ENCODE measurements at places on chromosomes 2 and 18.

DNA sequence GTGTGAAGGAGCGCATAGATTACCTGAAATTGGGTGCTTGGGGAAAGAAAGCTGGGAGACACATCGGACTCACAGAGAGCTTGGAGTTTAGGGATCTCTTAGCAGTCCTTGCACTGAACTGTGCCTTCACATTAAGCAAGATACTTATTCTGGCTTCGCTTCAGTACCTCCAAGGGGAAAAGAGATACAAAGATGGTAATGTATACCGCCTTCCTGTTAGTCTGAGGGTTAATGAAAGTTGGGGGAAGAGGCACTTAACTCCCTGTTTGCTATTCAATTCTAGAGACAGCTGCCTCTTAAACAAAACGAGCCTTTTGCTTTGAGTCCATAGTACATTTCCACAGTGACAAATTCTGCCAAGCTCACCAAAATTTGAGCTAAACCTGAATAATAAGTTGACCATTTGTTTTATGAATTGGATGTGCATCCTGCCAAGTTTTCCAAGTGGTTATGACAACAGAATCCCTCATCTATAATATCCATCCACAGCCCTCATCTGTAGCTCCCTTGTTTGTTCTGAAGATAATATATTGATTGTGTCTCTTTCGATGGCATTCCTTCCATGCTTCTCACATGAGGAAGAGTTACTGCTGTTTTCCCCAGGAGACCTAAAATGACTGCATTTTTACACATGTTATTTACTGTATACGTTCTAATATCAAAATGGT is 287.1 kb upstream of the ATP5MC3 start:
- DNase-seq, result no peak

DNA sequence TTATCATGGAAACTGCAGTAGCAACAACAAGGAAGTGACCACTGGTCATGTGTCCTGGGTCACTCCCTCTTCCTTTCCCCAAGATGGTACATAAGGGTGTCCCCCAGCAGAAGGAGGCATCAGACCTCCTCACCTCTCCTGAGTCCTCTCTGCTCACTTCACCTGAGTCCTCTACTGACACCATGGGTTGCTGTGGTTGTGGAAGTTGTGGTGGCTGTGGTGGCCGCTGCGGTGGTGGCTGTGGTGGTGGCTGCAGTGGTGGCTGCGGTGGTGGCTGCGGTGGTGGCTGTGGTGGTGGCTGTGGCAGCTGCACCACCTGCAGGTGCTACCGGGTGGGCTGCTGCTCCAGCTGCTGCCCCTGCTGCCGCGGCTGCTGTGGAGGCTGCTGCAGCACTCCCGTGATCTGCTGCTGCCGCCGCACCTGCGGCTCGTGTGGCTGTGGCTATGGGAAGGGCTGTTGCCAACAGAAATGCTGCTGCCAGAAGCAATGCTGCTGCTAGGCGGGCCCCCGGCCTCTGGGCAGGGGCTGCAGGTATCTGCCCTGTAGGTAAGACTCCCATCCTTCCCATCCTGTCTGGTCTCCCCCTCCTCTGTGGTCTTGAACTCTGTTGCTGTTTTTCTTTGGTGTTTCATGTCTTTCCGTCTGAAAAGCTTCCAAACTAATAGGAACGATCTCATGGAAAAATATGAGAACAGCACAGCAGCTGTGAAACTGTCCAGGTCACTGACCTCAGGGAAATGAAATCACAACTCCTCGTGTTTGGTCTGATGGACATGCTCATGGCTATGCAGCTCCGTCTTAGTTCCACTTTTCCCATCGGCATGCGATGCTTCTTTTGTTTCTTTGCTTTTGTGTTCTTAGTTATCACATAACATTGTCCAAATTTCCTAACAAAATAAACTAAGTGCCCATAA is at the start of gene SCYGR4:
Gene SCYGR4 (plus strand): TSS at position 183 of the 915 bp plus-strand sequence. CDS start 0 bp downstream, at position 183.
- no peak for DNase-seq

GRCh38 chr18:79186649-79187048 is 117.5 kb downstream of the ATP9B start:
- no peak for DNase-seq

DNA sequence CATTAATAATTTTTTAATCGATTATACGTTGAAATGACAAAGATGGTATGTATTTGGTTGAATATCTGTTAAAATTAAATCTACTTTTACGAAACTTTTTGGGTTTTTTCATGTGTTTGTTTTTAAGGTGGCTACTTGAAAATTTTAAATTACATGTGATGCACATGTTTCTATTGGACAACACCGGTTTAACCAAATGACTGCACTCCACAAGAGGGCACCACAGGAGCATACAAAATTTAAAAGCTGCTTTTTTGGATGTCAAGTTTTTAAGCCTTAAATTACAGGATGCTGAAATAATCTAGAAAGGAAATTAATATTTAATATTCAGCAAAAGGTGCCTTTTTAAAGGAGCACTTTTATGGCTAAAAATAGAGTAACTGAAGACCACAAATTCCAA is 98.7 kb downstream of the ACVR1 start:
- DNase-seq, result no peak

- DNase-seq, result no peak
These were observed 116.1 kb downstream of the SRBD1 start for GRCh38 chr2:45494978-45495293.

GRCh38 chr2:15205562-15205961 is 355.6 kb downstream of the NBAS start:
- no peak for DNase-seq

GRCh38 chr2:17589406-17590035 is 49.0 kb downstream of the VSNL1 start:
- no peak for DNase-seq

DNA sequence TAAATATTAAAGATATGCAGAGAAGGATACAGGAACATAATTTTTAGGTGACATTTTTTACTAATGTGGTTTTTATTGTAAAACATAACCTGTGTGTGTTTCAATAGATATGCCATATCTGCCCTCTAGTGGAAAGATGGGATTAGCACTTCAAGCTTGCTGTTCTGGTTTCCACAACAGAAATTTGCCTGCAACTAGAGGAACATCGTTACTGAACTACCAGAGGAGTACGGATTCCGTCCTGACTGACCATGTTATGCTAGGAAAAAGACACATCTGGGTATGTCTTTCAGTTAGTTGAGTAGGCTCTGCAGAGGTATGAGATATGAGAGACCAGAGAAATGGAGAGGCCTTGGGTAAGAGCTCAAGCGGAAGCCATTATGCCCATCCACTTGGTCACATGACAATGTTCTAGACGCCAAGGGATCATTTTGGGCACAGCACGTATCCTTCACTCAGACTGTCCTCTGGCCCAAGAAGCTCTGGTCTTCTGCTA is 104.9 kb downstream of the MBD2 start:
- no peak for DNase-seq

DNA sequence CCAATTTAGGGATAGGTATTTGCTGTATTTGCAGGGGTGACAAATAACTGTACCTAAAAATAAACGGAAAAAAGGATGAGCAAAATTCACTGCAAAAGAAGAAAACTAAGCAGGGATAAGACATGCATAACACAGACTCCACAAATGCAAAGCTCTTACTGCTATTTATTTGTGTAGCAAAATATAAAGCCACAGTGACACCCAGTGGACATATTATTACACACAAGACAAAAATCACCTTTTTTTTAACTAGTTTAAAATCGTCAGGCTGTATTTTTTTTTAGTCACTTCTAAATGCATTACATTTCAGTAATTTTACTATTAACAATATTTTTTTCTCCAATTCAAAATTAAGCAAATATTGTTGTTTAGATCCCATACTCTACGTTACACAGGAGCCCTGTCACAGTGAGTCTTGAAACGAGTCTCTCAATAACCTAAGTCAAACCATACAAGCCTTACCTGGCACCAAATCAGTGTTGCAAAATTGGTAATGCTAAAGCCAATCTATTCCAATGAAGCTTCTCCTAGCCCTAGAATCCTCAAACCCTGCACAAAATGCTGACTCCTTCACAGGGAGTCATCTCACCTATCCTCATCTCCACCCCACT is 23.7 kb downstream of the METTL4 start:
- no peak for DNase-seq

GRCh38 chr18:23675896-23676295 is 13.2 kb upstream of the ANKRD29 start:
- no peak for DNase-seq

DNA sequence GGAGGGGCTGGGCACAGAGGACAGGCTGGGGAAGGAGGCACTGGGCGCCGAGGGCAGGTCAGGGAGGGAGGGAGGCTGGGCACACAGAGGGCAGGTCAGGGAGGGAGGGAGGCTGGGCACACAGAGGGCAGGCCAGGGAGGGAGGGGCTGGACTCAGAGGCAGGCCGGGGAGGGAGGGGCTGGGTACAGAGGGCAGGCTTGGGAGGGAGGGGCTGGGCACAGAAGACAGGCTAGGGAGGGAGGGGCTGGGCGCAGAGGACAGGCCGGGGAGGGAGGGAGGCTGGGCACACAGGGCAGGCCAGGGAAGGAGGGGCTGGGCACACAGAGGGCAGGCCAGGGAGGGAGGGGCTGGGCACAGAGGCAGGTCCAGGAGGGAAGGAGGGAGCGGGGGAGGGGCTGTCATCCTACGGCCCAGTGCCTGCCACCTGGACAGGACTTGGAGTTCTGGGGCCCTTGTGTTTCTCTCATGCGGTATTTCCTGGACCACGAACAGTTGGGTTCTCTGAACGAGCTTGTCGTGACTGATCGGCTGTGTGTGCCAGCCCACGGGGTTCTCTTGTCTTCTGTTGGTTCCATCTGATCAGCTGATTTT is 46.7 kb upstream of the KCNG2 start:
- DNase-seq, result no peak

DNA sequence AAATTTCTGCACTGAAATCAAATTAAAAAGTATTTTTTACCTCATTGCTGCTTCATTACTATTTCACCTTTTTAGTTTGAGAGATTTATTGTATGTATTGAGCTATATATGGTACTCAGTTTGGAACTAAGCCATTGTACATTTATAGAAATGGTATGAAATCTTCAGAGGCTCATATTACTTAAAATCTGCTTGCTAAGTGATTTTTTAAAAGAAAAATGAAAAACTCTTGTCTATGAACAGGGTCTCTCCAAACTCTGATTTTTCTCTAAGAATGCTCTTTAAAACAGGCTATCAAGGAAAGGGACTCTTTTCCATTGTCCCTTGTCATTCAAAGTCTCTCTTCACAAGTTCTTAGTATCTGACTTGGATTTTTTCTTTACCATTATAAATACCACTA is 31.8 kb downstream of the C1D start:
- no peak for DNase-seq

- DNase-seq, result no peak
These were observed 45.7 kb downstream of the IMPA2 start for GRCh38 chr18:12027046-12027445.

- DNase-seq, result no peak
These were observed 526.8 kb downstream of the XIRP2 start for GRCh38 chr2:167415068-167415467.

- no peak for DNase-seq
These were observed 16.1 kb downstream of the TPGS2 start for GRCh38 chr18:36812678-36813077.

DNA sequence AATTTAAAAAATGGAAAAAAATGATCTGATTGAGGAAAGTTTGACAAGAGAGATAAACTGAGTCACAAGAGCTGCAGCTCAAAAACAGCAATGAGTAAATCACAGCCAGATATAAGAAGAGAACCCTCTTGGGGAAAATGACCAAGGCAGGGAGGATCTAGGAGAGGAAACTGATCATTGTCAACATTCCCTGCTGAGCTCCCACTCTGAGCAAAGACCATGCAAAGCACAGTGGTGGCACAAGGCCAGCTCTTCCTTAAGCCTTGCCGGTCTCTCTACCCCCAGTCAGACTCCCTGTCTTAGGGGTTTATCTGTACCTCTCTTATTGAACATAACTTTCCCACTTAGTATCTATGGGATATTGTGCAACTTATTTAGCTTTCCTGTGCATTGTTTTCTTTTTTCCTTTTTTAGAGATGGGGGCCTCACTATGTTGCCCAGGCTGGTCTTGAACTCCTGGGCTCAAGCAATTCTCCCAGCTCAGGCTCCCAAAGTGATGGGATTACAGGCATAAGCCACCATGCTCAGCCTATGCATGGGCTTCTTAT is 54.0 kb upstream of the PPP1CB start:
- DNase-seq, result no peak
